ENCODE measurements at places on chromosomes 1 and 21.

DNA sequence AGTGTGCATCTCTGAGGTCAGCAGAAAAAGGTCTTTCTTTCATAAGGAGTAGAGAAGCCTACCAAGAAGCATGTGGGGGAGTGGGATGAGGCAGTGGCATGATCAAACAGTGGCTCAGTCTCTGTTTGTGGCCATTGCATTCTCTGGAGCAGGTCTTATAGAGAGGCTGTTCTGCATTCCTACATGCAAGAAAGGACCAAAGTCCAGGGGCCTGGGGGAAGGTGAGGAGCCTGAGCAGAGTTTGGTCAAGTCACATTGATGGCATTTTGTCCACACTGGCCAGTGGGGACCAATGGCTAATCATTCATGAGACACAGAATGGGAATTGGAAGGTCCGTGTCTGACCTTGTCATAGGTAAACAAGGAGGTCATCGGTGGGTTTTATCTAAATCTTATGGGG lies 25.4 kb downstream of the MAP10 start:
- DNase-seq = no peak

DNA sequence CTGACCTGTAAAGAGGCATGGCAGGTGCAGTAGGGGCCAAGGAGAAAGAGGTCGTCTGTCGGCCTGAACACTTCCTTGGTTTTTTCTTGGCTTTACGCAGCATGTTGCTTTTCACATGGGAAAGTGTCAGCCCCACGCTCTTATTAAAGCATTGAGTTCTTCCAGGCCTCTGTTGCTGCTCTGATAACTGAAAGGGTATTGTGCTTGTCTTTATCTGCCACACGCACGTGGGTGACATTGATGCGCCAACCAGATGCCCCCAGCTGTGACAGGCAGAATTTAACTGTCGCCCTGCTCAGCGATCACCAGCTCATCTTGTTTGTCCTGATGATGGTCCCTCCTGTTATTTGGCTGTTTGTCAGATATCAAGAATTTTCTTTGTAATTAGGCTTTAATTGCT lies 76.5 kb downstream of the GALNT2 start:
- no peak for DNase-seq

GRCh38 chr1:17404034-17404684 lies 32.2 kb downstream of the PADI6 start:
- DNase-seq = no peak

DNA sequence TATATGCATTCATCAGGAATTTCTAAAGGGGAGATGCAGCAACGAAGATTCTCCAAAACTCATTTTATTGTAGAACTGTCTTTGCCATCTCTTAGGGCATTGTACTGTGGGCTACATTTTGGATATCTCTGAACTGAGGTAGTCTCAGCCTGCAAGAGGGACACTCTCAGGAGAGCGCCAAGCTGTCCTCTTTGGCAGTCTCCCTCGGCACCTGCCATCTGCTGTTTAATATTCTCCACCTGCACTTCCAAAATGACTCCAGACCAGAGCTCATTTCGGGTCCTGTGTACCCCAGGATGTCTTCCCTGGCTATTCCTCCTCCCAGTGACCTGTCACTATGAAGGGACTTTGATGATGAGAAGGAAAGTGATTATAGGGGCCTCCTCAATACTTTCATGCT lies 356.3 kb upstream of the C1orf174 start:
- no peak for DNase-seq

DNA sequence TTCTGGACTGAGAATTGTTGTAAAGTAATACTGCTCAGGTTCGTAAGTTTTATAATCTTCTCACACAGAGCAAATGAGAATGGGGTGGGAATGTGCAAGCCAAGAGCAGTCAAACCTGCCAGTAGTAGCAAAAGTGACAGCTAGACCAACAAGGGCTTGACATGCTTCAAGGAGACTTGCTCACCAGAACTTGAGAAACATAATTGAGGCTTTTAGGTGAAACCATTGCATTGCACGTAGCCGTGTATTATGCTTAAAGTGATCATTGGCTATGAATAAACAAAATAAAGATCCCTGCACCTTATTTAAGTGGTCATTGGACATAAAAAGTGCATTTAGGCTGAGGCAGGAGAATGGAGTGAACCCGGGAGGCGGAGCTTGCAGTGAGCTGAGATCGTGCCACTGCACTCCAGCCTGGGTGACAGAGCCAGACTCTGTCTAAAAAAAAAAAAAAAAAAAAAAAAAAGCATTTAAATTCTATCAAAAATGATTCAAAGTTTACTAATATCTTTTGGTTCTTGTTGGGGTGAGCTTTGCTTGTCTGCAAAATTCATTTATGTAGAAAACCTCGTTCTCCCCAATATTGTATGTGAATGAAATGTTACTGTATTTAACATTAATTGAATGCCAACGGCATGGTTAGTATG lies 11.8 kb upstream of the CCT8 start:
- DNase-seq = no peak

DNA sequence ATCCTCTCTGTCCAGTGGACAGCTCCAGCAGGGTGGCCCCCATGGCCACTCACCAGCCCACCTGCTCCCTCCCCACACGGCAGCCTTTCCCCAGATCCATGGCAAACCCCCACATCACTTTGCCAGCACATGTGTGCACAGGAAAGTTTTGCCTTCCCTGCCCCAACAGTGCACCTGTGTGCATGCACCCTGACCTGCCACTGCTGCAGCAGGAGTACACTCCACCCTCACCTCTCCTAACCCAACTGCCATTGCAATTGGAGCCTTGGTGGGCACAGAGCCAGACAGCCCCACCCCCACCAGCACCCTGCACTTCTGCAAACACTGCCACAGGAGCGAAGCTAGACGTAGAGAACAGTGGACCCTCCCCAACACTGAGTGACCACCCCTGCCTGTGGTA lies 308.9 kb downstream of the CEP170 start:
- no peak for DNase-seq

- no peak for DNase-seq
These were observed 1510.6 kb downstream of the MRPL39 start for GRCh38 chr21:24096651-24097050.

DNA sequence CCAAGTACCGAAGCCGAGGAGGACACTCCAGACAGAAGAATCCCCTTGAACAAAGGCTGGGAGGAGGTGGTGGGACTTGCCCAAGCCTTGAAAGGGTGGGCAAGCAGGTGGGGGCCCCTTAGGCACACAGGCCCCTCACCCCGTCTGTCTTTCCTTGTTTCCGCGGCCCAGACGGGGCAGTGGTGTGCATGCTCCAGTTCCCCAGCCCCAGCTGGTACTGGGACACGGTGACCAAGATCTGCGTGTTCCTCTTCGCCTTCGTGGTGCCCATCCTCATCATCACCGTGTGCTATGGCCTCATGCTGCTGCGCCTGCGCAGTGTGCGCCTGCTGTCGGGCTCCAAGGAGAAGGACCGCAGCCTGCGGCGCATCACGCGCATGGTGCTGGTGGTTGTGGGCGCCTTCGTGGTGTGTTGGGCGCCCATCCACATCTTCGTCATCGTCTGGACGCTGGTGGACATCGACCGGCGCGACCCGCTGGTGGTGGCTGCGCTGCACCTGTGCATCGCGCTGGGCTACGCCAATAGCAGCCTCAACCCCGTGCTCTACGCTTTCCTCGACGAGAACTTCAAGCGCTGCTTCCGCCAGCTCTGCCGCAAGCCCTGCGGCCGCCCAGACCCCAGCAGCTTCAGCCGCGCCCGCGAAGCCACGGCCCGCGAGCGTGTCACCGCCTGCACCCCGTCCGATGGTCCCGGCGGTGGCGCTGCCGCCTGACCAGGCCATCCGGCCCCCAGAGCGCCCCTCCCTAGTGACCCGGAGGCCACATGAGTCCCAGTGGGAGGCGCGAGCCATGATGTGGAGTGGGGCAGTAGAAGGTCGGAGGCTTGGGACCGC lies 50.8 kb downstream of the OPRD1 start:
- no peak for DNase-seq

GRCh38 chr1:7121622-7121988 lies 336.4 kb downstream of the CAMTA1 start:
- DNase-seq = no peak

Measured in HTR-8/SVneo (cell line).